T-cell (primary cell): ENCODE measurements at places on chromosomes 6 and 20.

DNA sequence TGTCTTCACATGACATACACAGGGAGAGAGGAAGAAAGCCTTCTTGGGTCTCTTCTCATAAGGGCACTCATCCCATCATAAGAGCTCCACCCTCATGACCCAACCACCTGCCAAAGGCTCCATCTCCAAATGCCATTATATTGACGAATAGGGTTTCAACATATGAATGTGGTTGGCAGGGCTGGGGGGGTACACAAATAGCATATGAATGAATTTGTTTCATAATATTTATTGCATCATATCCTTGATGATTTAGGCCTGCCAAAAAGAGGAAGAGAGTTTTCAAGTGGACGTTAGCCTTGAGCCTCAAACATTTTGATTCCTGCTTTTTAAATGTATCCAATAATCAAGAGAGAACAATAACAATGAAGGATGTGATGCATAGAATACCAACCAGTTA is 26.2 kb upstream of the OPRM1 start:
- DNase-seq: no peak

GRCh38 chr20:13105039-13105438 is 96.3 kb downstream of the SPTLC3 start:
- DNase-seq: no peak

DNA sequence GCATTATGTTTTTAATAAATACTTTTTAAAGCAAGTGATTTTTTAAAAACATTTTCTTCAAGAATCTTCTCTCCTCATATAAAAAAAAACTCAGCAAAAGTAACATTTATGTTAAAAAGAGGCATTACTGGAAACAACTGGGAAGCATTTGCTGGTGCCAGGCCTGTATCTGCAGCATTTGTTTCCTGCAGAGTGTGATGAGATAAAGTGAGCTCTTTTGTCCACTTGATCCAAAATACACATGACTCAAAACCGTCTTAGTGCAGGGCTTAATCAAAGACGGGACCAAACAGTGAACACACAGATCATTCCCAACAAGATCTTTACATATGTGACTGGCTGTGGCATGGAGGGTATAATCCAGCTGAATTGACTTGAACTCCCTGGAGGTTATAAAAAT is 28.3 kb upstream of the RIPPLY2 start:
- DNase-seq: no peak

DNA sequence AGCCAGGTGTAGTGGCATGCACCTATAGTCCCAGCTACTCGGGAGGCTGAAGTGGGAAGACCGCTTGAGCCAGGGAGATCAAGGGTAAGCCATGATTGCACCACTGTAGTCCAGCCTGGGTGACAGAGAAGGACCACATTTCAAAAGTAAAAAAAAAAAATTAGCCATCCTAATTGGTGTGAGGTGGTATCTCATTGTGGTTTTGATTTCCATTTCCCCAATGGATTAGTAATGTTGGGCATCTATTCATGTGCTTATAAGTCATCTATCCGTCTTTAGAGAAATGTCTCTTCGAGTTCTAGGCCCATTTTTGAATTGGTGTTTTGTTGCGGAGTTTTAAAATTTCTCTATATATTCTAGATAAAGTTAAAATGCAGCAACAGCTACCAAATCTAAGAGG is 21.7 kb downstream of the ABHD12 start:
- DNase-seq: no peak

DNA sequence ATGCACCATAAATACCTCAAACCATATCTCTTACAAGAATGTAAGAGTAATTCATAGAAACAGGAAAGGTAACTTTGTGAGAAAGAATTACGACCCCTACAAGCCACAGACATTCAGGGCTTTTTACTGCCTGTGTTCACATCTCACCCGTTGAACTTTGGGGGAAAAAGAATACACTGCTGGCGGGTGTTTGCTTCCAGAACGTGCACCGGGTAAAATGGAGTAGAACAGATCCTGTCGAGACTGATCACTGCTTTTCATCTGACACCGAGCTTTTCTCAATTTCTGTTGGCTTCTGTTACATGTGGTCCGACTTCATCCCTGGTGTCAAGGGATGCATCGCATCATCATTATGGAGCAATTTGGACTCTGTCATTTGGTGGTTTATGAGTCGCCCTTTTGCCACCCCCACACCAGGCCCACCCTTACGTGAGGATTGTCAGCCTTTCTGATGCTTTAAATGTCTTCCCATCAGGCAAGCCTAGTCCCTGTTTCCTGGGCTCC is 219.2 kb upstream of the ZFP64 start:
- DNase-seq: no peak

DNA sequence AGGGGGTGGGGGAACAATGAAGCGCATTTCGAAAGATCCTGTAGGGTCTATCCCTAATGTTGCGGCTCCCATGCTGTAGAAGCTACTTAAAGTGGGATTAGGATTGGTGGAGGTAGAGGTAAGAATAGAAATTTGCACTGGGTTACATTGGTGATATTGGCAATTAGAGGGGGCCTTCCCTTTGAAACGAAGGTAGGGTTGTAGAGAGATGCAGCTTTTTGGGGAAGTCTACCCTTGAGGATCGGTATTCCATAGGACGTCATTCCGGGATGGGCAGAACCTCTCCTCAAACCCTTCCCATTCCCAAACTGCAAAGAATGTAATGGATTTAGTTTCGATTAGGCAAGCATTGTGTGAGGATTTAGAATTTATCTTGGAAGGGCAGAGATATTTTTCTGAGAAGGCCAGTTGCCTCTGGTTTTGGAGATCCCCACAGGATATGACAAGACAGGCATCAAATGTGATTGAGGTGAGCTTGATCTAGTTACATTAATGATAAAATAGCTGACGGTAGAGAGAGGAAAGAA is 5.4 kb upstream of the ZNFX1 start:
- no peak for DNase-seq

DNA sequence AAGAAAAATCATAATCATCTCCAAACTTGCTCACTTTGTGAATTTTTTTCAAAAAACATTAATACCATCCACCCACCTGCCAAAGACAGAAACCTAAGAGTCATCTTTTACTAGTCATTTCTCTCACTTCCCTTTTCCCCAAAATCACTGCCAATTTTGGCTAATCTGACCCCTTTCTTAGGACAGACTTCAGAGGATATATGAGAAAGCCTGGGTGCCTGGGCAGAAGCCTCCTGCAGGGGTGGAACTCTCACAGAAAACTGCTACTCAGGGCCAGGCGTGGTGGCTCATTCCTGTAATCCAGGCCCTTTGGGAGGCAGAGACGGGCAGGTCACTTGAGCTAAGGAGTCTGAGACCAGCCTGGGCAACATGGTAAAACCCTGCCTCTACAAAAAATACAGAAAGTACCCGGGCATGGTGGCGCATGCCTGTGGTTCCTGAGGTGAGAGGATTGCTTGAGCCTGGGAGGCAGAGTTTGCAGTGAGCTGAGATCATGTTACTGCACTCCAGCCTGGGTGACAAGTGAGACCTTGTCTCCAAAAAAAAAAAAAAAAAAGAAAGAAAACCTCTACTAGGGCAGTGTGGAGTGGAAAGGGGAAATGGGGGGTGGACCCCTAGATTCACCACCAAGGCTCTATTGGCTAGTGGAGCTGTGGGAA is 3.8 kb downstream of the DEK start:
- DNase-seq: no peak

DNA sequence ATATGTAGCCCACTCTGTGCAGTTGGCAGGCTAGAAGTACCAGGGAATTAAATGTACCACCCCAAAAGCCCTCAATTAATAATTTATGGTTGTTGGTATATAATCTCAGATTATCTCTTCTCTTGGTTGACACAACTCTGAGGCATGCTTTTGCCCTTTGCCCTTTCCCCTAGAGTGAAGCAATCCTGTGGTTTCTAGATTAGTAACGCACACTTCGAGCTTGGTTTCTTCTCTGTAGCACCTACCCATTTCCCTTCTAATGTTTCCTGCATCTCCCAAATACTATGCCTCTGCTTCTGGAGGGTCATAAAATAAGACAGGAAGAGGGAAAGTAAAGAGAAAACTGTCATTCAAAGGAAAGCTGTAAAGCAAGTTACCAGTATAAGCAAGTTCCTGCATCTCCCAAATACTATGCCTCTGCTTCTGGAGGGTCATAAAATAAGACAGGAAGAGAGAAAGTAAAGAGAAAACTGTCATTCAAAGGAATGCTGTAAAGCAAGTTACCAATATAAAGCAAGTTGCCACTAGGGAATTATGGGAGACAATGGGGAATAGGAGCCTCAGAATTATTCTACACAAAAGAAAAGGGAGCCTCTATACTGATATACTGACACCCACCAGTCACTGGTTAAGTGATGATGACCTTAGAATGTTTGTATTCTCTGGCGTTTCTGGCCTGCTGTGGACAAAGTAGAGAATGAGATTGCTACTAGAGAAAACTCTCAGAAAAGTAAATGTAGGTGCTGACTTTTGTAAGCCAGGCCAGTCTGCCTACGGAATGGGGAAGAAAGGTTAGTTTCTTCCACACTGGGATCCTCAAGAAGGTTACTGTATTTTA is 862.6 kb upstream of the MAN1A1 start:
- no peak for DNase-seq

GRCh38 chr20:35768731-35769664 is 2.8 kb upstream of the PHF20 start:
- no peak for DNase-seq
